Stimulated activated CD4-positive, alpha-beta T cell treated with anti-CD3 and anti-CD28 coated beads, TNF-alpha, amount 100 ng/mL, for 4 hours (primary cell): ENCODE measurements at places on chromosomes 4 and X.

DNA sequence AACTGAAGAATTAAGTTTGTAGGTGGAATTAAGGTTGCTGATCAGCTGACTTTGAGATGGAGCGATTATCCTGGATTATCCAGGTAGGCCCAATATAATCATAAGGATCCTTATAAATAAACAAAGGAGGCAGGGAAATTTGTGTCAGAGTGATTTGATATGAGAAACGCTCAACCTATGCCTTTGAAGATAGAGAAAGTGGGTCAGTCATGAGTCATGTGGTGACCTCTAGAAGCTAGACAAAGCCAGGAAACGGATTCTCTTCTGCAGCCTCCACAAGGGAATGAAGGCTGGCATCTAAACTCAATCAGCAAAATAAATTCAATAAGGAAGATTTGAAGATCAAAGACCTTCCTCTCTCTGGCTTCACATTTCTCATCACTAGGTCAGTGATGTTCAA is 41.5 kb upstream of the SMIM10 start:
- DNase-seq: no peak

GRCh38 chrX:32530802-32531403 is 680.4 kb downstream of the DMD start:
- no peak for DNase-seq

GRCh38 chr4:127601029-127601428 is 31.7 kb upstream of the INTU start:
- DNase-seq: no peak

GRCh38 chrX:129940721-129941120 is 34.8 kb downstream of the UTP14A start:
- DNase-seq: no peak

DNA sequence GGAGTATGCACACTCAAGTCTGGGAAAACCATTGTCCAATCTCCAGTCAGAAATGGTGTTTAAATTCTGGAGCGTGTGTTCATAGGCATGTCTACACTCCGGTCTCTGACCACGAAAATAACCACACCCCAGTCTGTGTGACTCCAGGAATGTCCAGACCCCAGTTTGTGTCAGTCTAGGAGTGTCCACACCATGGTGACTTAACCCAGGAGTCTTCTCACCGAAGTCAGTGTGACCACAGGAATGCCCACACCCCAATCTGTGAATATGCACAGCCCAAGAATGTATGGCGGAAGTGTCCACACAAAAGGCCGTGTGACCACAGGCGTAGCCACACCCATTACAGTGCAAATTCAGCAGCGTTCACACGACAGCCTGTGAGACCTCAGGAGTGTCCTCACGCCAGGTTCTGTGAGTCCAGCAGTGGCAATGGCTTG is 11.4 kb downstream of the FTSJ1 start:
- no peak for DNase-seq

- no peak for DNase-seq
Measured at GRCh38 chr4:4995103-4995907, 24.0 kb downstream of the CYTL1 start.

GRCh38 chrX:102712981-102713625 is 855 bp downstream of the GPRASP2 start:
- DNase-seq: no peak

DNA sequence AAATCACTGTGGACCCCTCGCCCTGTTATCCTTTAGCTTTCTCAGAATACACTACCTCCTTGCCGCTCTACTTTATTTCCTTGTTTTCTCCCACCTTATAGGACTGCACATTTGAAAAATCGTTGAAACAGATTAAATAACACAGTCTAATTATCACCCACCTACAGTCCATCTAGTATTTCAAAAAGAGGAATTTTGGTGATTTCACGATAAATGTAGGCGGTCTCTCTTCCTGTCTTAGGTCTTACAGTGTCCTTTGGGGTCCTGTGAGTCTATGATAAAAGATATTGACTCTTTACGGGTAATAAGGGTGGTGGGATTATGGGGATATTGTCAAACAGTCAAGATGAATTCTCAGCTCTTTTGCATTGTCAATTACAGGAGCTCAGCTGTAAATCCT is 2.4 kb upstream of the TBL1X start:
- DNase-seq: no peak

GRCh38 chr4:107818301-107818910 is 6.3 kb upstream of the SGMS2 start:
- no peak for DNase-seq

- DNase-seq: no peak
Measured at GRCh38 chrX:46333550-46333949, 211.7 kb downstream of the ZNF674 start.

GRCh38 chrX:111483135-111483534 is 28.3 kb upstream of the SERTM2 start:
- DNase-seq: no peak

- DNase-seq: no peak
Measured at GRCh38 chr4:159191989-159192388, 89.1 kb downstream of the RAPGEF2 start.

DNA sequence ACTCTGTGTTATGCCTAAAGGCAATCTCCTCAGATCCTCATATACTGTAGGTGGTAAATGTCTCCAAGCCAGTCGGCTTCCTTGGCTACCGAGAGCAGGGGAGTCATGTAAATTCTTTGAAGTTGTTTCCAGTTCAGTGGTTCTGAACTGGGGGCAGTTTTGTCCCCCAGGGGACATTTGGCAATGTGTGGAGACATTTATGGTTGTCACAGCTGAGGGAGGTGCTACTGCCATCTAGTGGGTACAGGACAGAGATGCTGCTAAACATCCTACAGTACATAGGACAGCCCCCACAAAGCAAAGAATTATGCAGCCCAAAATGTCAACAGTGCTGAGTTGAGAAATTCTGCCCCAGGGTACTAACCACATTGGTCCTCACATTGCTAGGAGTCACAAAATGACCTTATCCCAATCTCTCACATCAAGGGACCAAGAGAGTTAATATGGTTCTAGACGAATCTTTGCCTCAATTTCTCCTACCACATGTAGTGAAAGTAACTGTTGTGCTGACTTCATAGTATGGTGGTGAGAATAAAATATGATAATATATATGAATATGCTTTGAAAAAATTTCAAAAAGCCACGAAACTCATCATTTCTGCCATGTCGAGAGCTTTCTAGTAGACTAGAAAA is 104.4 kb upstream of the ARHGAP24 start:
- no peak for DNase-seq

GRCh38 chr4:76498550-76498949 is 63.5 kb downstream of the SHROOM3 start:
- DNase-seq: no peak

GRCh38 chrX:20028588-20028987 is 37.7 kb upstream of the BCLAF3 start:
- DNase-seq: no peak

- no peak for DNase-seq
Measured at GRCh38 chrX:49071877-49072711, 1.7 kb downstream of the PRAF2 start.

DNA sequence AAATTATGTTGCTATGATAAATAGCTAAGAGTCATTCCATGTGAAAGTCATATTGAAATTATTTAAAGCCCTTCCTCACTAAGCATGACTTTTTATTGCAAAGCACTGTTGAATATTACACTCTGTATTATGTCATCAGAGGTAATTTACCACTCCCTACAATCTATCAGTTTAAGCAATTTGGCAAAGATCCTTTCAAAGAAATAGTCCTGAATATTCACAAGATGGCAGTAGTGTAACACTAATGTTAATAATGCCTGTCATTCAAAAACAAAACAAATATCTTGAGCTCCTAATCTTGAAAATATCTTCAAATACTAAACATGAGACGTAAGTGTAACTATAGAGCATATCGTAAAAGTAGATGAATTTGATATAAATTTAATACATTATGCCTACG is 208.6 kb upstream of the TECRL start:
- no peak for DNase-seq

DNA sequence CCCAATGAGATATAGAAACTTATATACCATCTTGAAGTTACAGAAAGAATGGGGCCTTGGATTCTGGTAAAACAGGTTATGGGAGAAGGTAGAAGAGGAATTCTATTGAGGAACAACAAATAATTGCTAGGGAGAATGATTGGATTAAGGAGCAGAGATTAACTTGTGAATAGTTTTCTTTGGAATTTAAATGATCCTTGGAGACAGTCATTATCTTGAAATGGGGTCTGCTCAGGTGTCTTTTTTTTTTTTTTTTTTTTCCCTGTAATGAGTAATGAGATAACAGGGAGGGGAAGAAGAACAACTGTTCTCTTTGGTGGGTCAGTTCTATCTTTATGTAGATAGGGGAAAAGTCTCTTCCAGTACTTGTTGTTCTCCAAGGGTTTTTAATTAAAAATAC is 1406.0 kb downstream of the RPA4 start:
- no peak for DNase-seq

GRCh38 chr4:46450556-46450955 is 60.6 kb upstream of the GABRA2 start:
- DNase-seq: no peak

DNA sequence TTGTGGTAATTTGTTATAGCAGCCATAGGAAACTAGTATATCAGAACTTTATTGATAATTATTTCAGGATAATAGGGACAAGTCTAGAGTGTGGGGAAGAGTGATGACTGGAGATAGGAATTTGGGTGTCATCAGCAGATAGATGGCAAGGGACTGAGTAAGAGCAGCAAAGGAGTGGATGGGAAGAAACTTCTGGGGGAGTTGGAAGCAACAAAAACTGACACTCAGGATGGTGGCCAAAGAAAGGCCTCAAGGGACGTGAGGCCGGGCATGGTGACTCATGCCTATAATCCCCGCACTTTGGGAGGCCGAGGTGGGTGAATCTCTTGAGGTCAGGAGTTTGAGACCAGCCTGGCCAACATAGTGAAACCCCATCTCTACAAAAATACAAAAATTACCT is 9.1 kb upstream of the SLC25A5 start:
- no peak for DNase-seq

DNA sequence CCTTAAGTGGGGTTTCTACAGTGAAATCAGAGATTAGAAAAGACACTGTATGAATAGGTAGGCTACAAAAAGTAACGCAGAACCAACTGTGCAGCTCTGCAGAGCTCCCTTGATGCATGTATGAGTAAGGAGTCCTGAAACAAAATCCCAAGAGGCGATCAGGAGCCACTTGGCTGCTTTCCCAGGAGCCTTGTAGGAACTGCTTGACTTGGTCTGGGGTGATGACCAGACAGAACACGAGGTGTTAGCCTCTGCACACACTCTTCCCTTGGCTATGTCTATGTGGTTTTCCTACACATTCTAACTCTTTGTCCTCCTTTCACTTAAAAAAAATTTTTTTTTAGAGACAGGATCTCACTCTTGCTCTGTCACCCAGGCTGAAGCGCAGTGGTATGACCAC is 22.8 kb upstream of the AP1S2 start:
- no peak for DNase-seq

DNA sequence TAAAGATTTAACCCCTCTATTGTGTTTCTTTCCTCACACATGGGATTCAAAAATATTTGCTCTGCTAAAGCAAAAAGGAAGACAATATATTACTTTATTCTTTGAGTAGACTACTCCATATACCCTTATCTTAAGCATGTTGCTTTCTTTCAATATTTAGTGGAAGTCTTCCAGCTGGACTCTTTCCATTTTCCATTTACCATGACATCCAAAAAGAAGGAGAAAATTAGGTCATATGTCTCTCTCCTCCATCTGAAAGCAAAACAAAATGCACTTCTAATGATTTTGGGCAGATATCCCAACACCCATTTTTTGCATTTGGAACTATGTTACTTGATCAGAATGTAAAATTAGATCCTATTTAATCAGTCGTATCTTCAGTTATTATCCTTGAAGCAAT is 1336.5 kb downstream of the PCDH19 start:
- no peak for DNase-seq

DNA sequence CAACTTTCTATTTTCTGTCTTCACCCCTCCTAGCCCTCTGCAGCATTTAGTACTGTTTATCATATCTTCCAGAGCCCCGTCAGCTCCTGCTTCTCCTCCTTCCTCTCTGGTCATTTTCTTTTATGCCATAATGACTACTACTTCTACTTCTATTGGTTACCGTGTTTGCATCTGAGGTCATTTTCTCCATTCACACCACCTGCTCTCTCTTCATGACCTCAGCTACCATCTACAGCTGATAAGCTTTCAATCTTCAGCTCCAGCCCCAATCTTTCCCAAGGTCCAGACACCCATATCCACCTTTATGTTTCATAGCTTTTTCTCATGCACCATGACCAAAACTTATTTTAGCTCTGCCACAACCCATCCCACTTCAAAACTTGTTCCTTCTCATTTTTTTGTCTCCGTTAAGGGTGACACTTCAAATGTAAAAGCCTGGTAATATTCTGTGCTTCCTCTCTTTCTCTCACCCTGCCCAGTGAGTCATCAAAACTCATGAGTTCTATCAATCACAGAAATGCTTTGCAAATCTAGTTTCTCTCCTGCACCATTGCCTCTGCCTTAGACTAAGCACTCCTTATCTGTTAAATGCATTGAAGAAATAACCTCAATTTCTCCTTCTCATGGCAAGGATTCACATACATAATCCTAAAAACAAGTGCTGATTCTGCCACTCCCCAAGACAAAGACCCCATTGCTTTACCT is 71.3 kb upstream of the IQCM start:
- no peak for DNase-seq

DNA sequence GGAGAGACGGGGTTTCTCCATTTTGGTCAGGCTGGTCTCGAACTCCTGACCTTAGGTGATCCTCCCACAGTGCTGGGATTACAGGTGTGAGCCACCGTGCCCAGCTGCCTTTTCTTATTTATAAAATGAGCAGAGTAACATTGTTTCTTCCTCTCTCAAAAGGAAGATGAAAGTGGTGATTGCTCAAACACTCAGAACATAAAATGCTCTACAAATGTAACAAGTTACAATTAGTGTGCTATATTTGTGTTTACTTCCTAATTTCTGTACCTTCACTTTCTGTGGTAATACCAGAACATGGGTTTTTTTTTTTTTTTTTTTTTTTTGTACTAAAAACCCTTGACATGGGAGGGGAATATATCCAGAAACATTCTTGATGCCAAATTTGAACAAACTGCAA is 197.9 kb downstream of the MGST2 start:
- no peak for DNase-seq

DNA sequence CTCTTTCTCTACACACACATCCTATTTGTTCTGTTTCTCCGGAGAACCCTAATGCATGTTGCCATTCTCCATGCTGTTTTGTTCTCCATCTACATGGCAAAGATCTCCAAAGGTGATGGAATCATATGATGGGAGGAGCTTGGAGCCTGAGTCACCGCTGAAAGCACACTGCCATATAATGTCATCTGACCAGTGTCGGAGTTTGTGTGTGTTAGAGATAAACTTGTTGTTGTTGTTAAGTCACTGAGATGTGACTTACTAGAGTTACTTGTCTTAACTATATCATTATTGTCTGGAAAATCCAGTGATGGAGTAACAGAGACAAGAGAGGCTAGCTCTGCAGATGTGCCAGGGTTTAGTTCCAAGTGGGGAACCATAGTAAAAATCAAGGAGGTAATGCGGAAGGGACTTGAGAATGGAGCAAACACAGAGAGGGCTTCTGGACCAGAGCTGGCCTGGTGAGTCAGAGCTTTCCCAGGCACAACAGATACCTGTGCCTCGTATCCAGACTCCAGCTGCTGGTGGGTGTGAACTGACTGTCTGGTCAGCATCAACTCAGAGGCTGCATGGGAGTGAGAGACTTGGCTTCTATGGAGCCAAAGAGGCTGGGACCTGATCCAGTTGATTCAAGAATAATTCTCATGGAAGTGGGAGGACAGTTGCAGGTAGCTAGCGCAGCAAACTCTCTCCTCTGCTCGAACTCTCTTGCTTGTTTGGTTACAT is 30.6 kb upstream of the CCKAR start:
- DNase-seq: no peak

GRCh38 chr4:19241895-19242294 is 1009.8 kb upstream of the SLIT2 start:
- no peak for DNase-seq
